ENCODE measurements at places on chromosomes 6 and 20. TPM values are rescaled to one million over a fixed set of nuclear protein-coding genes. Genes with fewer than 3 reads are reported as not detected.

DNA sequence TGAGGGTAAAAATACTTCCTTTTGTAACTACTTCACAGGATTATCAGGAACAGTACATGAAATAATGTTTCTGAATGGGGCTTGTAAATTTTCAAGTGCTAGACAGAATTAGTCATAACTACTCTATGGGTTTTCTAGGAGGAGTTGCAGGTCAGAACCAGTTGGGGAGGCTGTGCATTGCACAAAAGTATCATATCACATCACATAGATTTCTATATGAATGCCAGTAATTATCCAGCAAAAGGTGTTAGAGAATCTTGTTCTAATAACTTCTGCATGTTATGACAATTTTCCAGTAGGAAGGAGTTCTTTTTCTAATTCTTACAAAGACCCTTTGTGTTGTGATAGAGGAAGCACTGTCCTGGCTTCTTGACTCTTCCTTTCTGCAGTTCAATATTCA is 551.6 kb downstream of the COL12A1 start:
- DNase-seq = no peak

DNA sequence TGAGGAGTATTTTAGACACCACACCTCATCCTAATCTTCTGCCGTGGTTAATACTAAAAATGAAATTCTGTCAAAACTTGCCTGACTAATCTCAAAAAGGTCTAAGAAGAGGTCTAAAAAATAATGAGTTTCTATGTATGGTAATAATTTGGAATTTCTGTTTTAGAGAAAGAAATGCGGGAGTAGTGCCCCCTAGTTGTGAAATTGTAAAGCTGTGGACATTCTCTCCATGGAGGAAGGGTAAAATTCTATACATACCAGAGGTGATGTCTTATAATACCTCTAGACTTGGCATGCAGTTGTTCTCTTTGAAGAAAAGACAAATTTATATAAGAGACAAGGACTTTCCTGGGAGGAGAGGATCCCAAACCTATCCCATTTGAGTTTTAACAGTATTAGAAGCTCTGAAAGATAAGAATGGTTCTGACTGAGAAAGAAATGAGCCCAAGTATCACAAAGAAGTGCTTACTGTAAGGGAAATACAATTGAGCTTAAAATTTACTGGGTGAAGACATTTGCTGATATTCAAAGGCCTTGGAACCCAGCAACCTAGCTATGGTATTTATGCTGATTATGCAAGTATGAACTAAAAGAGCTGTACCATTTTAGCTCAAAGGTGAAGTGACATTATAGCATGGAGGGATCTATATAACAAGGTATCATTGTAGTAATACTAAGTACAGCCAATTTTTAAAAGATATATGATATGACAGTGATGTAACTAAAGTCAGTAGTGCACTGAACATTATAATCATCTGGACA is 5.1 kb upstream of the EPHA7 start:
- DNase-seq = no peak

The PPP2R5D gene
- total RNA-seq = 50.5 TPM

DNA sequence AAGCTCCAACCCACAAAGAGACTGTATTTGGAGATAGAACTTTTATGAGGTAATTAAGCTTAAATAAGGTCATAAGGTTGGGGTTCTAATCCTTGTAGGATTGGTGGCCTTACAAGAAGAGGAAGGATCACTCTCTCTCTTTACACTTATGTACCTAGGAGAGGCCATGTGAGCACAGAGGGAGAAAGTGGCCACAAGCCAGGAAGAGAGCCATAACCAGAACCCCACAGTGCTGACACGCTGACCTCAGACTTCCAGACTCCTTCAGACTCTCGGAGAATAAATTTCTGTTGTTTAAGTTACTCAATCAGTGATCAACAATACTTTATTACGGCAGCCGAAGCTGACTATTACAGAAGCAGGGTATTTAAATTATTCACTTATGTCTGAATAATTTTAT is 430.5 kb upstream of the EPHA7 start:
- peak; percentile 42 for DNase-seq

Data from myocyte (in vitro differentiated cells).